ENCODE measurements at places on chromosomes 4 and X. TPM values are rescaled to one million over a fixed set of nuclear protein-coding genes. Genes with fewer than 3 reads are reported as not detected.

GRCh38 chr4:26807330-26807729, 53.3 kb upstream of the STIM2 start:
- no peak for DNase-seq

DNA sequence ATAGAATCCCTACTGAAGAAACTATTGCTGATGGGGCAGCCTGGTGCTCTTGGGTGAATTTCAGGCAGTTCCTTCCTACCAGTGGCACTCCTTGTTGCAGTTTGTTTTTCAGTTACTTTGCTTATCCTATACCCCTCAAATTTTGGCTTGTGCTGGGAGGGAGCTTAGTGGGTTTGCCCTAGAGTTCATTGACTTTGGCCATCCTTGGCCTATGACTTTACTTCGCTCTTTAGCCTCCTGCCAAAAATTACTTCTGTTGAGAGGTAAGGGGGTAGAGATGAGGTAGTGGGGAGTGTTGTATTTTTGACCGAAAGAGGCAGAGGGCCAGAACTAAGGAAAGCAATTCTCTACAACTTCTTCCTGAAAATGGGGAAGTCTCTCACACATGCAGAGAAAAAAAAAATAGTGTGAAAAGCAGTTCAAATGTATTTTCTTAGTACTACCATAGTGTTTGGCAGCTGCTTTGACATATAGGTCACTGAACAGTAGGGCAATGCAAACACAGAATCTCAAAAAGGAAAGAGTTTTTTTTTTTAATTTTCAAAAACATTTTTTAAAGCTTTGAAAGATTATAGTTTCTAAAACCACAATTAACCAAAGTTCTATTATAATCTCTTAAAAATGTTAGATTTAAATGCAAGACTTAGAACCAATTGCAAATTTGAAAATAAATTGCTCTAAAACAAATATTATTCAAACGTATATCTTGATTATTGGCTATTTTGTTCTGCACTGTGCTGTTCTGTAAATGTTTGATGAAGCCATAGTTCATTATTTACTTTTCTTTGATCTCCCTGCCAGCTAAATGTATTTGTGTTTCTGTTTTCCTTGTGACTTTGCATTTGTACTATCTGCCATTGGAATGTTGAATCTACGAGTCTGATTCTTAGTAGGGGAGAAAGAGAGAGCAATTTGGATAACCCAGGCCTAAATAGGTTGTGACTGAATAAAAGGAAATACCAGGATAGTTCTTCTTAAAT, 73.6 kb downstream of the DCK start:
- no peak for DNase-seq

DNA sequence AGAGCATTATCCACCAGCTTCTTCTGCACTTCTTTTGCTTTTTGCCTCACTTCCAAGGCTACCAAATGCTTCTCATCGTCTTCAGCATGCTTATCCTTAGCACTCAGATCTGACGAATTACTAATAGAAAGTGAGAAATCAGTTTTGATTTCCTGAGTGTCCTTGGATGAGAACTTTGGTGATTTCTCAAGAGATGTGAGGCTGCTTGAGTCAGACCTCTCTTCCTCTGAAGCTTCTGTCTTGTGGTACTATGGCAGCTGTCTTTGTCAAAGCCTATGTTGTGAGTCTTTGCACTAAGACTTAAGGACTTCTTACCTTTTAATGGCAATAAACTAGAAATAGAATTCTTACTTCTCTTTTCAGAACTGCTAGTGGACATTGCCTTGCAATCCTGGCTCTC, 169.9 kb downstream of the CPE start:
- DNase-seq: no peak

DNA sequence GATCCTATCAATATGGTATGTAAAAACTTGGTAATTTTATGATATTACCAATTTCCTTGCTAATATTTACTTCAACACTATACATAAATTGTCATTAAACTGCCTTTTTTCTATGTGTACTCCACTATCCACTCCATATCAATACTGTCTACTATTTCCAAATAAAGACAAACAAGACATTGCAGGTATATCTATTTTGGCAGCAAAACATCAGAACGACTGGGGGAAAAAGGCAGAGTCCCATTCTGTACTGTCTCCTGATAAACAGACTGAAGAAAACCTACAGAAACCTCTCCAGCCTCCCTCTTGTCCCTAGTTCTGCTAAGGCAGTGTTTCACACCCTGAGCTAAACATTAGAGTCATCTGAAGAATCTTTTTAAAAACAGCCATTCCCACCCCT, 96.6 kb downstream of the ATRX start:
- DNase-seq: no peak

GRCh38 chrX:32591589-32591988, 619.8 kb downstream of the DMD start:
- DNase-seq: no peak

The KLHL13 gene
- total RNA-seq: 0.38 TPM

DNA sequence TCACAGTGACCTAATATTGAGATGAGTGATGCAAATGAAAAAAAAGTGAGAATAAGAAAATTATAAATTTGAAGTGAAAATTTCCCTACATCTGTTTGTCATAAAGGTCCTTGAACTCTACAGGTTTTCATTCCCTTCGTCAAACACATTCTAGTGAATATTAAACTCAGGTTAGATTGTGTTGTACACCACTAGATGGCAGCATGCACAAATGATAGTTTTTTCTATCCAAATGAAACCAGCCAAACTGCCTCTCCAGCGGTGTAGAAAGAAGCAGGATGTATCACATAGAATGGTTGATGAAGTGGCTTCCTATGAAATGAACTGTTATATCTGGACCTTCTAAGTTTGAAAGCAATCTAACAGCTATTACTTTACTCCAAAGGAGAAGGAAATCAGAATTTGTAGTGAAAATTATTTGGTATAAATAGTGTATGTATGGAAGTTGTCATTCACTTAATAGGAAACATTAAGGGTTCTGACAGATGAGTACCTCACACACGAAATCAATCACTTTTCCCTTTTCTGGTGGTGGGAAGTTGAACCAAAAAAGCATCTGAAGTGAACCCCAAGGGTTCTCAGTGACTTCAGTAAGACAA, 382.7 kb downstream of the UNC5C start:
- DNase-seq: peak; percentile 56

The TMPRSS11D gene
- 0.13 TPM for total RNA-seq

- DNase-seq: no peak
Observed at GRCh38 chr4:97027728-97028410, 1115.4 kb downstream of the STPG2 start.

The SHOX gene
- total RNA-seq: not detected

DNA sequence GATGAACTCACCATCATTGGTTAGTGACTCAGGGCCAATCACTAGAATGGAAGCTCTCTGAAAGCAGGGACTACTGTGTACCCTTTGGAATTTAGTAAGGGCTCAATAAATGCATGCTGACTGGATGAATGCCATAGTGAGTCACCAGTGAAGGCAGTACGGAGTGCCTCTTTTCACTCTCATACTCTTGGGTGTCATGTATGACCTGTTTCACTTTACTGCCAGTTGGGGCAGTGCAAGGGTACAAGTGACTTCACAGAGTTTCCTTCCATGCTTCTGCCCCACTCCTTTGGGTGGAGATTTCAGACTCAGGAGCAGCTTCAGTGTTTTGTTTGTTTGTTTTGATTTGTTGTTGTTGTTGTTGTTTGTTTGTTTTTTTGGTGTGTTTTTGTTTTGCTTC, 57.7 kb downstream of the SOX3 start:
- DNase-seq: no peak

DNA sequence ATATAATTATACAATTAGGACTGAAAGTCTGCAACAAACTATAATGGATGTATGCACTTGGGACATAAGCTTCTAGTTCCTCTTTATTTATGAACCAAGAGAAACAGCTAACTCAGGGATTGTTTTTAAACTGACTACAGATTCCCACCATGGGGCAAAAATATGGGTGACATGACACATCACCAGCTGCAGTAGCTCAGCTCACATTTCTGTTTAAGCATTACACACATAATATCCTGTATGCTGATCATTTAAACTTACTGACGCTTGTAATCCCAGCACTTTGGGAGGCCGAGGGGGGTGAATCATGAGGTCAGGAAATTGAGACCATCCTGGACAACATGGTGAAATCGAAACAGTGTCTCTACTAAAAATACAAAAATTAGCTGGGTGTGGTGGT, 11.5 kb downstream of the FGB start:
- DNase-seq: no peak

DNA sequence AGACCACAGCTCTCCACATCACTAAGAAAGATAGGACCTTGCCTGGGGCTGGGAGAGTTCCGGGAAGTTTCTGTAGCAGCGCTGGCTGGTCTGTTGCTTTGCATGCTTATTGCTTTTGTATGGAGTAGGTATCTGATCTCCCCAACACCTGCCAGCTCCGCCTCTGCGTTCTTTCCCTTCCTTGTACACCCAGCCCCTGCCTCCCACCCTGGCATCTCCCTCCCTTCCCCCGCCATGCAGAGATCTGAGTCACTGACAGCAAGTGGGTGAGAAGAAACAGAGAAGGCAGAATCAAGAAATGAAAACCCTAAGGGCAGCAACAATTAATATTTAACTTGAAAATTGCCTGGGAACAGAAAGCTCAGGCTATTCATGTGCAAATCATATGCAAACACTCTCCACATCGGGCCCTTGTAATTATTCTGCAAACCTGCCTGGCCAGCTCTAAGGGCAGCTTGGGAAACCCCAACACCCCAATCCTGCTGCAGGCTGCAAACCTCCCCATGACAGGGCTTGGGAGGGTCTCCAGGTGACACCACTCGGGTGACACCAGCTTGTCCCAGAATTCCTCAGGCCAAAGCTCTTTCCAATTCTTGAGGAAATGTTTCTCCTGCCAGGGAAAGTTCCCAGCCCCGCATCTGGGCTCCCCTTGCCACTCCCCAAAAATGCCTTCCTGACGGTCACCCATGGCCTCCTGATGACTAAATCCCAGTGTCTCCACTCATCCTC, 257.2 kb downstream of the FBXW7 start:
- DNase-seq: no peak
